Testis (tissue), 5 donors: ENCODE measurements at places on chromosomes 2 and 18. TPM values are rescaled to one million over a fixed set of nuclear protein-coding genes. Genes with fewer than 3 reads are reported as not detected.

DNA sequence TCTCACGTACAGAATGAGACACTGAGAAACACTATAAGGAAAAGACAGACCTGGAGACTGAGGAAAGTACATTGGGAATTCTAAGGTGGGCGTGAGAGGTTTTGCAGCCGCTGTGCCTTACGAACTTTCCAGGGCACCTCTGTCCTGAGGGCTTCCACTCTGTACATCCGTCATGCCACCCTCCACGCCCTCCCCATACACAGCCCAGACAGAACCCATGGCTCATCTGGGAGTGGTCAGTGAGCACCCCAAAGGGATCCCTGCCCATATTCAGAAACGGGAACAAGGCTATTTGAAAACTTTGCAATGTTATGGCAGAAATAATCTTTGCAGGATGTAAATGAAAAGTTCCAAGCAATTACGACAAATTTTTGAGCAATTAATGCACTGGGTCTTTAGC, 95.4 kb upstream of the ZNF532 start:
- no peak for DNase-seq

The SNORC gene
- total RNA-seq = 15.9 TPM

DNA sequence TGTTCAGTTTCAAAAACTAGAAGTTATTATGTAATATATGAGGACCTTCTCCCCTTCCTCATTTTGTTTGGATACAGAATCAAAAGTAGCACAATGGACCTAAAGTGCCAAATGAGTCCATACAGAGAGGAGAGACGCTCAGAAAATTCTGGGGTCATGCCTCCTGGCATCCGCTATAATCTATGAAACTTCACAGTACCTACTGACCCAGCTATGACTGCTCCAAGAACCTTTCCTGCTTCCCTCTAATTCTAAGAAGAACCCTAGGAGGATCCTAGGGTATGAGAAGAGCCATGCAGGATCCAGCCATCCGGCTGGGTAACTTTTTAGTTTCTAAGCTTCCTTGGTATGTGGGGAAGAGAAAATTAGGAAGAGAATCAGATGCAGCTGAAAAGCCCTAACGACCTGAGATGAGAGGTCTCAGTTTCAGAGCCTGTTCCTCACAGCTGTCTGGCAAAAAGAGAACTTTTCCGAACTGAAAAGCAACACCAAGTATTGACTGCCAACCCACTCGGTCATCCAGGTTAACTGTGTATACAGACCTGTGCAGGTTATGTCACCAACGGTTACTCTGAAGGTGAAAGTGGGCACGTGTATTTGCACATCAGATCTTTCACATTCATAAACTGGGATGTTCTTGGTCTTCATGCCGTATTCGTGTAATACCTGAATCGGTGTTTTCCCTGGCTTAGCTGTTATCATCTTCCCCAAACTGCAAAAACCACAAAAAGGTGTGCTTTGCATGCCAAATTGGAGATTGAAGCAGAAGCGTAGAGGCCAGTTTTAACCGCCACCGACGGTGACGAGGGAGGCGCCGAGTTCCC, 1.1 kb downstream of the PRKRA start:
- no peak for DNase-seq

- no peak for DNase-seq
Measured at GRCh38 chr18:75134611-75134975, 74.3 kb downstream of the PTGR3 start.

The PHOSPHO2 gene
- total RNA-seq = 24.4 TPM

The RAB12 gene
- 52.0 TPM for total RNA-seq

GRCh38 chr2:165164201-165164600, 39.6 kb downstream of the SCN3A start:
- no peak for DNase-seq

The GALNT14 gene
- 11.6 TPM for total RNA-seq

DNA sequence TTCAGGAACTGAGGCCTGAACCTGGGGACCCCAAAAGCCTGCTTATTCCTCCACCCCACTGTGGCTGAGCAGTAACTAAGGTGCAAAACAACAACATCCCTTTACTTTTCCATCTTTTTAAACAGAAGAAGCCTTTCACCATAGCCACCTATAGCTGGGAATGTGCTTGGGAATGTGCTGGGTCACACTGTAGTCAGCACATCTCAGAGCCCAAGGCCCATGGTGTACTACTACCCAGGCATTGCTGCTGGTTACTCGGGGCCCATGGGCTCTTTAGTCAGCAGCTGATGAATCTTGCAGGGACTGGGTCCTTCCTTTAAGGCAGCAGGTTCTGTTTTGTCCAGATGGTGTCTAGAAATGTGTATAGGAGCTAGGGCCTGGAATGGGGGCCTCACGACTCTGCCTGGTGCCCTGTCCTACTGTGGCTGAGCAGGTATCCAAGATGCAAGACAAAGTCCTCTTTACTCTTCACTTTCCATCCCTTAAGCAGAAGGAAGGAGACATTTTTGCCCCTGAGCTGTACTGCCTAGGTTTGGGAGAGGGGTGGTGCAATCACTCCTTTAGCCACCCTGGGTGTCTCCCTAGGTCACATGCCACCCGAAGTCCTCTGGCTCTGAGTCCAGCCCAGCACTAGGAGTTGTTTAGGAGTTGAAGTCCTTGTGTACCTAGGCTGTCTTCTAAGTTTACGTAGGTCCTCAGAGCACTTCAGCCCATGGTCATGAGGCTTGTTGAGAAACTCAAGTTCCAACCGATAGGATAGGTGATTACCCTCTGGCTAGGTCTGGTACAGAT, 70.1 kb downstream of the OXER1 start:
- no peak for DNase-seq

DNA sequence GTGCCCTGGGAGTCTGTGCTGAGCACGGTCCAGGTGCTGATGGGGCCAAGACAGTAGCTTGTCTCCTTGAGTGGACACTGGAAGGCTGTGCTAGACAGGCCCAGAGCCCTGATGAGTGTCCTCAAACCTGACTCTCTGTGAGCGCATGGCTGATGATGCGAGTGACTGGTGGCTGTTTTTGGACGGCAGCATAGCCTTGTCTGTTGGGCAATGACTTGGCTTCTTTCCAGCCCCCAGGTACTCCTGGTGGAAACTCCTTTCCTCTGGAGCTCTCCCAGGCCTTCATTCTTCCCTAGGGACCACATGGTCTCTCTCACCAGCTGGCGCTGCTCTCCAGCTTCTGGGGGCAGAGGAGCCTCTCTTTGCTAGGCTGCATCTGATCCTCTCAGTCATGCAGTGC, 207.6 kb upstream of the SMIM21 start:
- no peak for DNase-seq

The TMEM247 gene
- 18.5 TPM for total RNA-seq

DNA sequence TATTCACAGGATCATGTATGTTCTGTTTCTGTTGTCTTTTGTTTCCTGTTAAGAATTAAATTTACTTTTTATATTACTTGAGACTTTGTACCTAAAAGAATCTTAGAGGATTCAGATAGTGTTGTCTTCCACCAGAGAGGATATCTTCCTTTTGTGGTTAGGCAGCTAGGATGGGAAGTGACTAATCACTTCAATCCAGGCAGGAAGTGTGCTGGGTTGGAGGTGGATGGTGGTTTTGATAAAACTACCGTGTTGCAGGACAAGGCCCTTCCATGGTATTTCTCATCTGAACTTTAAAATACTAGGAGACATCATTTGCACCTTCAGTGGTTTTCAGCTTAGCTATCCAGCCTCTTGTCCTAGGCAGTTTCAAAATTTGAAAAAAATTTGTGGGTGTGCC, 728.6 kb upstream of the CDH2 start:
- DNase-seq = no peak

DNA sequence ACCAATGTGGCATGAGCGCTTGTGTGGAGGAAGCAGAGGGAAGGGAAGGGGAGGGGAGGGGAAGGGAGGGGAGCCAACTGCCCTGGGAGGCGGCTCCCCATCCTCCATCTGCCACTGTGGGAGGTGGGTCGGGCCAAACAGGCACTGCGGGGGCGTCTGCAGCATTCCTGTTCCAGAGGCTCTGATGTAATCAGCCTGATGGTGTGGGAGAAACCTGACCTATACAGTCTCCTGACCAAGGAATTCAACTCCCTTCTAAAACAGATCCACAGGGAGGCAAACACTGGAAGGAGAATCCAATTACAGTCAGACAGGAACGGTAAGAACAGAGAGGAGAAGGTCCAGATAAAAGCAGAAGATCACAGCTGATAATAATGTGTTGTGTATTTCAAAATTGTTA, 88.8 kb downstream of the CD8B2 start:
- peak; percentile 87 for DNase-seq

DNA sequence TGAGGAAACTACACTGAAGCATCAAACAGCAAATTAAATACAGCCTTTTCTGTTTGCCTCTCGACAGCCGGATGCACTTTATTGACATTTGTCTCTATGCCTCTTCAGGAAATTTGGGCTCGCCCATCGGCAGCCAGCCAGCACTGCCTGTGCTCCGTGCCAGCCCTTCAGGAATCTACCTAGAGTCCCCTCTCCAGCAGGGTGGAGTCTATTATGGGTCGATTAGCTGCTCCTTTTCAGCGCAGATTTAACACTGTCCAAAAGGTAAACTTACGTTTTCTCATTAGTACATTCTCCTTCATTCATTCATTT, 91.5 kb downstream of the MYCN start:
- no peak for DNase-seq

DNA sequence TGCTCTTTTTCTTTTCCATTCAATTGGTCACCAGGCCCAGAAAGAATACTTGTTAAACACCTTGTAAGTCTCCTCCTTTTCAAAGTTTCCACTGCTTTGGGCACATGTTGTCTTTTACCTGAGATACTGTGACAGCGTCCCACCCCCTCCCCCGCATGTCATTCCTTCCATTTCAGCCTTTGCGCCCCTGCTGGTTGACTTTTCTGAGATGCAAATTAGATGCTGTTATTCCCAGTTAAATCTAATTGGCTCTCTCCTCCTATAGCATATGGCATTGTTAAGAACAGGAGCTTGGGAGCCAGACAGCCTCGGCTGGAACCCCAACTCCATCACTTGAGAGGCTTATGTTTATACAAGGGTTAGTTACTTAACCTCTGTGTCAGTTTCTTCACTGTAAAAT, 80.3 kb upstream of the GAREM1 start:
- DNase-seq = no peak

GRCh38 chr2:11450791-11451190, 15.2 kb downstream of the E2F6 start:
- no peak for DNase-seq

The CLEC4F gene
- total RNA-seq = 0.31 TPM

- no peak for DNase-seq
Measured at GRCh38 chr18:23968638-23969604, 45.6 kb upstream of the TTC39C start.
